ENCODE measurements at places on chromosomes 2 and 18.

GRCh38 chr2:150484461-150485021 lies 2.9 kb downstream of the RND3 start:
- no peak for DNase-seq

- DNase-seq, result no peak
Observed at GRCh38 chr2:191748059-191748461, 70.1 kb downstream of the NABP1 start.

GRCh38 chr2:95345563-95346230 lies 48.5 kb downstream of the KCNIP3 start:
- DNase-seq, result peak; percentile 79

DNA sequence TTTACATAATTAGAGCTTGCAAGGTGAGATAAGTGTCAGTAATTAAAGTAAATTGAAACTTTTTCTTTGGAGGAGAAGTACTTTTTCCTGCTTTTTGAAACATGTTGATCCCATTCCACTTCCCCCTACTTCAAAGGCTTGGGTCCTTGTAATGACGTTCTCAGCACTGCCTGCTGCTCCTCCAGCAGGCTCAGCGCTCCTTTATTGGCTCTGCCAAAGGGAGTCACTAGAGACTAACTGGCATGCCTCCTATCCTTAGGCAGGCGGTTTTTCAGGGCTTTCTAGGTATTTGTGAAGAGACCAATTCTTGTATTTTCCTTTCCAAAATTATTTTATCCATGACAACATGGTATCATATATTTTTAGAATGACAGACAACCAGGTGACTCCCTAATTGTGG lies 43.9 kb upstream of the ACADL start:
- DNase-seq, result peak; percentile 51

DNA sequence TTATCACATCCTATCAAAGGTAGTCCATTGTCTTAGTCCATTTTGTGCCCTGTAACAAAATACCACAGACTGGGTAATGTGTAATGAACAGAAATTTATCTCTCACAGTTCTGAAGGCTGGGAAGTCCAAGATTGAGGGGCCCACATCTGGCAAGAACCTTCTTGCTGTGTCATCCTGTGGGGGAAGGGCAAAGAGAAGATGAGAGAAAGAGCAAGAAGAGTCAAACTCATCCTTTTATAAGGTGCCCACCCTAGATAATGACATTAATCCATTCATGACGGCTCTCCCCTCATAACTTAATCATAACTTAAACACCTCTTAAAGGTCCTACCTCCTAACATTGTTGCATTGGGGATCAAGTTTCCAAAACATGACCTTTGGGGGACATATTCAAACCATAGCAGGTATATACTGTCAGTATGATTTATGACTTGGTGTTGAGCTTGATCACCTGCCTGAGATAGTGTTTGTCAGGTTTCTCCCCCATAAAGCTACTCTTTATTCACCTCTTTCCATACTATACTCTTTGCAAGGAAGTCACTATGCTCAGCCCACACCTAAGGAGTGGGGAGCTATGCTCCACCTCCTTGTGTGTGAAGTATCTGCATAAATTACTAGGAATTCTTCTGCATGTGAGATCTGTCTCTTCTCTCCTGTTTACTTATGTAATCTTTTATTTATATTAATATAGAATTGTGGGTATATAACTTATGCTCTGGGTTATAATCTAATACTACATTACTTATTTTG lies 5.2 kb upstream of the MAP3K2 start:
- no peak for DNase-seq

DNA sequence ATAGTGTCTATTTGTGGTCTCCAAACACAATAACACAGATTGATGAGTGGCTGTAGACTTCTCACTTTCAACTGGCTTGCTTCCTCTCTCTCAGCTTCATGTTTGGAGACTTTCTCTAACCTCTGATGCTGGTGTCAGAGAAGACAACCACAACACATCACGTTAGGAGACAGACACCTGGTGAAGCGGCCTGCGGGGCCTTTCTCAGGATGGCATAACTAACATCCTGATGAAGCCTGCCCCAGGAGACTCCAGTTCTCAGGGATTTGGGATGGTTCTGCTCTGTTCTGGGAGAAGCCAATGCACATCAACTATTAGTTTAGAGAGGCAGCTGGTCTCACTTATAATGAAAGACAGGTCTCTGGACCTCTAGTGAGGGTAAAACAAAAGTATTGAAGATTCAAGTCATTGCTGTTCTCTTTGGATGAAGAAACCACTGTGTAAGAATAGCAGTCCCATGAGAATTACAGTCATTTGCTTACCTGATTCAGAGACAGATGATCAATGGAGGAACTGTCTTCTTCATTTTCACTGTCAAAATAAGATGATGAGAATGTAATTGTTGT lies 2.0 kb downstream of the IL1A start:
- DNase-seq, result no peak

Measured in upper lobe of left lung (tissue), 6 donors.